Endothelial cell of umbilical vein (primary cell): ENCODE measurements at places on chromosomes 3 and 15. TPM values are rescaled to one million over a fixed set of nuclear protein-coding genes. Genes with fewer than 3 reads are reported as not detected.

GRCh38 chr3:158097593-158098308, 8.5 kb downstream of the SHOX2 start:
- no peak overlapping the region for H3K27ac ChIP-seq
- peaks cover 6% of the 10 kb centered on the region for H3K4me1 ChIP-seq
- DNase-seq = peak; percentile 52

- H3K27ac ChIP-seq = no peak overlapping the region
- H3K27me3 ChIP-seq = no peaks in the 10 kb centered on the region
- H3K36me3 ChIP-seq = no peaks in the 10 kb centered on the region
- peaks cover 14% of the 10 kb centered on the region for H3K4me1 ChIP-seq
- no peak overlapping the region for H3K4me3 ChIP-seq
Measured at GRCh38 chr15:73607405-73607804, 25.8 kb downstream of the NPTN start.

DNA sequence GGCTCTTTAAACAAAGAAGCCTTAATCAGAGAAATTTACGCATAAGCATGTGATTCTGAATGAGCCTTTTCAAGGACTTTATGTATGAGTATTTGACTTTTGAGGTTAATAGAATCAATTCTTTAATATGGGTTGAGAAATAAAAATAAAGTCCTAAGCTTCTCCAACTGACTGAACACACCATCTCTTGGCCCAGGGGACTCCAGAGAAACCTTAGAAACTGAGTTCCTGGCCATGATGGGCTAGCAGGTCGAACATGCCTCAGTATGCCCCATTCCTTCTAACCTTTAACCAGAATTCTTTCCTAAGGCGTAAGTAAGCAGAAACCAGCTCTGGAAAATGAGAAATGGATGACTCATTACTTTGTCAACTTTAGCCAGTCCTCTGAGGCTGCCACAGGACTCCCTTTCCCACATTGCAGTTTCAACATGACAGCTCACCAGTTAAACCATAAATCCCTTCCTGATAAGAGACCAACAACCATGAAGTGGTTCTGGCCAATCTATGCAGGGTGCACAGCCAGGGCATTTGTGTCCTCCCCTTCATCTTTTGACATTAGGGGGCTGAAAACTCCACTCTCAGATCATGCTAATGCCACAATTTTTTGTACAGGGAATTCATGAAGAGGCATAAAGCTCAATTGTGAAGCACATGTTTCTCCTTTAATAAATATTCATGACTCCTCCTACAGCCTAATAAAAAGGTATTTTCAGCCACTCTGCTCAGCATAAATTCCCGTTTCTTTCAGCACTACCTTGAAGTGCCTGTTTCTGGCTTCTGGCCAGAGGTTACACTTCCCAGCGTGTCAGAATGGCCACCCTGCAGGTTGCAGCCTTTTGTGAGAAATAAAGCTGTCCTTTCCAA, 33.3 kb downstream of the TM4SF18 start:
- H3K36me3 ChIP-seq = no peaks in the 10 kb centered on the region
- H3K4me1 ChIP-seq = peaks cover 11% of the 10 kb centered on the region
- DNase-seq = peak; percentile 90
- H3K27me3 ChIP-seq = no peaks in the 10 kb centered on the region
- H3K4me3 ChIP-seq = no peak overlapping the region

DNA sequence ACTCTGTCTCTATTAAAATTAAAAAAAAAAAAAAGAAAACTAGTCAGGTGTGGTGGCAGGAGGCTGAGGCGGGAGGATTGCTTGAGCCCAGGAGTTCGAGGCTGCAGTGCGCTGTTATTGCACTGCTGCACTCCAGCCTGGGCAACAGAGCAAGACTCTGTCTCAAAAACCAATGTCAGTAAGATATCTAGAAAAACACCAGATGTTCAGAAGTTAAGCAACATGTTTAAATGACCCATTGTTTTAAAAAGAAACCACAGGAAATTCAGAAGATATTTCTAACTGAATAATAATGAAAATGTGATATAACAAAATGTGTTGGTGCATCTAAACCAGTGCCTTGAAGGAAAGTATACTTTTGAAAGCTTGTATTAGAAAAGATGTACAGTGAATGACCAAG, 203.4 kb upstream of the CGNL1 start:
- peak; percentile 50 for DNase-seq
- no peak overlapping the region for H3K4me3 ChIP-seq
- no peaks in the 10 kb centered on the region for H3K27me3 ChIP-seq
- no peak overlapping the region for H3K27ac ChIP-seq

- no peaks in the 10 kb centered on the region for H3K27me3 ChIP-seq
- H3K4me3 ChIP-seq = no peak overlapping the region
- no peaks in the 10 kb centered on the region for H3K4me1 ChIP-seq
- no peak overlapping the region for H3K27ac ChIP-seq
- H3K36me3 ChIP-seq = no peaks in the 10 kb centered on the region
Measured at GRCh38 chr15:27426805-27427204, 455.8 kb downstream of the GABRG3 start.

DNA sequence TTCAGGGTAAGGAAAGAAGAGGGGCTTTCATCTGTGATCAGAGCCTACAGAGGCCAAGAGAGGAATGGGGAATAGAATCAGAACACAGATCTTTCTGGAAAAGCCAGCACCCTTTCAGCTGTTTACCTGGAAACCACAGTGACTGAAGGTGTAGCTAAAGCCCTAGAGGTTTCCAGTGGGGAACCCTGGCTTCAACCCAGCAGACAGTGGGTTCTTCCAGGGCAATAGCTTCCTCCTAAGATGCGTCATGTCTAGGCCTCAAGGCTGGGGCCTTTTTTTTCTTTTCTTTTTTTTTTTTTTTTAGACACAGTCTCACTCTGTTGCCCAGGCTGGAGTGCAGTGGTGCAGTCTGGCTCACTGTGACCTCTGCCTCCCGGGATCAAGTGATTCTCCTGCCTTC, 3.1 kb upstream of the CPNE9 start:
- H3K27me3 ChIP-seq = peaks cover 1% of the 10 kb centered on the region
- H3K4me3 ChIP-seq = no peak overlapping the region
- no peaks in the 10 kb centered on the region for H3K36me3 ChIP-seq
- no peak for DNase-seq
- peaks cover 7% of the 10 kb centered on the region for H3K4me1 ChIP-seq
- H3K27ac ChIP-seq = no peak overlapping the region

DNA sequence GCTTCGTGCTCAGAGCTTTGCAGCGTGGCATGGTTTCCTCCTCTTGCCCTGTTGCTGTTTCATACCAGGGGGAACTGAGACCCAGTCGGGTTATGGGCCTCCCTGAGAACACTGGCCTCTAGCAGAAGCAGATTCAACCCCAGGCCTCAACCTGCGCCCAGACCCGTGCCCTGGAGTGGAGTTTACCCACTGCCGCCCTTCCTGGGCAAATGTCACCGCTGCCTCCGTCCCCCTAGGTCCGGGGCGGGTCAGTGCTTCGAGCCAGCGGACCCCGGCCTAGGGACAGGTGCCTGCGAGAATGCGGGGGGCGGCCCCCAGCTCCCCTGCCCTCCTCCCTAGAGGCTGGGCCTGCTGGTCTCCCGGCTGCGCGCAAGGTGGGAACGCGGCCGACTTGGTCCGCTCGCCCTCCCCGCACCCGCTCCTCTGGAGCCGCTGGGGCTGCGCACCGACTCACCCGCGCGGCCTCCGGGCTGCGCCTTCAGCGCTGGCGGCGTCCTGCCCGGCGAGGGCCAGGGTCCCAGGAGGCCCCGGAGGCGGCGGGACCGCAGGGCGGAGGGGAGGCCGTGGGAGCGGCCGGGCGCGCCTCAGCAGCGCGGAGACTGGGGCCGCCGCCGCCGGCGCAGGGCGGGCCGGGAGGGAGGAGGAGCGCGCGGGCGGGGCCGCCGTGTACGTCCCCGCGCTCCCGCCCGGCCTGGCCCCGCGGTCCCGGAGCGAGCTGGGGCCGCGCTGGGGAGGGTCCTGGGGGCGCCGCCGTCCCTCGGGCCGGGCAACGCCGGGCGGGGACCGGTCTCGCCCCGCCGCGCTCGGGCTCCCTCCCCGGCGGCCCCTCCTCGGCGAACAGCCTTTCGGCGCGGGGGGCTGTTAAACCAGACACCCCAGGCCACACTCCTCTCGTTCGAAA, at the start of gene PIGZ:
TSS of gene PIGZ (minus strand) at position 601 of the 901 bp plus-strand sequence. CDS start 16,802 bp downstream, outside the sequence.
- peak within 1 kb of the TSS; percentile 81 for H3K4me3 ChIP-seq
- H3K27ac ChIP-seq = no peak within 1 kb of the TSS
- peak; percentile 25 for DNase-seq
- peaks cover 2% of the 10 kb centered on the region for H3K27me3 ChIP-seq
- H3K4me1 ChIP-seq = peaks cover 3% of the 10 kb centered on the region

GRCh38 chr3:136067211-136067610, 101.7 kb downstream of the PPP2R3A start:
- H3K4me1 ChIP-seq = peaks cover 2% of the 10 kb centered on the region
- H3K4me3 ChIP-seq = no peak overlapping the region
- H3K27ac ChIP-seq = no peak overlapping the region
- H3K36me3 ChIP-seq = no peaks in the 10 kb centered on the region
- peak; percentile 26 for DNase-seq
- no peaks in the 10 kb centered on the region for H3K27me3 ChIP-seq

GRCh38 chr15:63244976-63245645, 32.3 kb upstream of the APH1B start:
- H3K4me1 ChIP-seq = peaks cover 21% of the 10 kb centered on the region
- peak; percentile 65 for DNase-seq
- H3K27me3 ChIP-seq = no peaks in the 10 kb centered on the region
- H3K4me3 ChIP-seq = no peak overlapping the region
- H3K36me3 ChIP-seq = no peaks in the 10 kb centered on the region

GRCh38 chr3:109532257-109533216, 195.2 kb upstream of the DPPA4 start:
- H3K4me3 ChIP-seq = no peak overlapping the region
- H3K36me3 ChIP-seq = no peaks in the 10 kb centered on the region
- no peak for DNase-seq
- no peak overlapping the region for H3K27ac ChIP-seq
- H3K27me3 ChIP-seq = no peaks in the 10 kb centered on the region
- no peaks in the 10 kb centered on the region for H3K4me1 ChIP-seq

DNA sequence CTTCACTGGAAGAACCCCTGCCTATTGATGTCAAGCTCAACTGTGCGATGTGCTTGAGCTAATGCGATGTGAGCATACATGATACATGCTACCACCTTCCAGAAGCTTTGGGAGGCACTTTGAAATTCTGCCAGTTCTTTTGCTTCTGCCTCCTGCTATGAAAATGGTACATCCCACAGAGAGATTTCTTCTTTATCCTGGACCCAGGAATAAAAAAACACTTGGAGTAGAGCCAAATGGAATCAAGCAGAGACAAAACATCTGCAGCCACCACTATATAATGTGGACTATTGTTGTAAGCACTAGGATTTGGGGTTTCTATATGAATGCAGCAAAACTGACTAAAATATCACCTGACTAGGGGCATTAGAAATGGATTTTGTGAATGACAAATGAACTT, 119.9 kb upstream of the GAP43 start:
- no peak overlapping the region for H3K4me3 ChIP-seq
- no peak overlapping the region for H3K27ac ChIP-seq
- H3K36me3 ChIP-seq = no peaks in the 10 kb centered on the region
- peaks cover 3% of the 10 kb centered on the region for H3K27me3 ChIP-seq

DNA sequence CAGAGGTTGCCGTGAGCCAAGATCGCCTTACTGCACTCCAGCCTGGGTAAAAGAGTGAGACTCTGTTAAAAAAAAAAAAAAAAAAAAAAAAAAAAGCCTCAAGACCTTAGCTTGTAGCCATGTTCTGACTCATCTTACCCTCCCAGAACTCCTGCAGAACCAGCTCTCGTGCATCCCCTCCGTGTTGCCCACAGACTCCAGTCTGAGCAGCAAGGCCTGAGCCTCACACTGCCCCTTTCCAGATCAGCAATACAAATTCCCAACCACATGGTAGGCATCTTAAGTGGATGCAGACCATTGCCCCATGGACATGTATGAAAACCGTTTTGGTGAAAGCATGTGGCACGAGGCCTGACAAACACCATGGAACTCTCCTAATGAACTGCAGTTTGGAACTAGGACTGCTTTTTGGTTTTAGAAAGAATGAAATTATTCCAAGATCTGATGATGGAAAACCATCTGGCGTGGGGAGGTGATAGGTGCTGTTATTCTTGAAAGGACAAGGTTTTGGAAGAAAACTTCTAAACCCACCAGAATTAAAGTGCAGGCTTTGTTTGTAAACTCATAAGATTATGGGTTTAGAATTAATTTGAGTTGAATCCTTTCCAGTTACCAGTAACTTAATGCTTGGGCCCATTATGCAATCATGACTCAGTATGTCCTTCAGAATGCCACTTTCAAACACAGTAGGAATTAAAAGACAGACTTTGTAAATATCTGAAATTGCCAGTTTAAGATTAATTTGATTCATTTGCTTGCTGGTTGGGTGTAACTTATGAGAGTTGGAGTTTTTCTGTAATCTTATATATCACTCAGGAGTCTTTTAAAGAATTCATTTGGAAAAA, 163.7 kb upstream of the LRTM1 start:
- no peaks in the 10 kb centered on the region for H3K27me3 ChIP-seq
- H3K4me3 ChIP-seq = no peak overlapping the region
- no peaks in the 10 kb centered on the region for H3K4me1 ChIP-seq

DNA sequence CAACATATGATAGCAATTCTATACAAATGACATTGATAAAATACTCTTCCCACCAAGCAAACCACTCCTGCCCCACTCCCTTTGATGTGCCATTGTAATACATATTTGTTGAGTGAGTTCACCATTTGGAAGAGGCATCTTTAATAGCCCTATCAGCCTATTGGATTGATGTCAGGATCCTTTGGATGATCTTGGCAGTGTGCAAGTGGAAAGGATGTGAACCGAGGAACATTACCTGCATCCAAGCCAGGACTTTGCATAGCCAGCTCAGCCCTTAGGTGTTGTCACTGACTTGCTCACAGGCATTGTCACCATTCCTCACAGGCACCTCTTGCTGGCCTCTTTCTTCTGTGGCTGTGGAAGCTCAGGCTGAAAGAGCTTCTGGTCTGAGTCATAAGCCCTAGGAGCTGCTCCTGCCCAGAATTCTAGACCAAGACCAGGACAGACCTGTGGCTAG, 16.5 kb upstream of the TIMP4 start:
- peaks cover 26% of the 10 kb centered on the region for H3K4me1 ChIP-seq
- H3K27me3 ChIP-seq = no peaks in the 10 kb centered on the region
- no peak for DNase-seq

DNA sequence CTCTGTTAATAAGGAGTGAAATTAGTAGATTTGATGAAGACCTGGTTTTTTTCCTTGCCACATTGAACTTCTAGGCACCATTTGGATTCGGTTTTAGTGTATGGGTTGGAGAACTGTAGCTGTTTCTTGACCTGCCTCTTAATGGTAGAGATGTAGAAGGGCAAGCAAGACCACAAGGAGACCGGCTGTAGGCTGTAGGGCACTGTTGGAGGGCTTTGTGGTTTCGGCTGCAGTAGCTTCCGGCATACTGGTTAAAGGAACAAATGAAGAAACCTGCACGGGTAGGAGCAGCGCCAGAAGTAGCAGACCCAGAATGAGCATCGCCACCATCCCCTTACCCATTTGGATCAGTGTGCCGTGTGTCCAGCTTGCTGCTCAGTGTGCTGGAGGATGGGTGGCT, 7.9 kb downstream of the PCLAF start:
- H3K4me1 ChIP-seq = no peaks in the 10 kb centered on the region
- no peak overlapping the region for H3K4me3 ChIP-seq
- DNase-seq = no peak
- H3K36me3 ChIP-seq = peaks cover 4% of the 10 kb centered on the region
- H3K27ac ChIP-seq = no peak overlapping the region

The LRRN1 gene
- total RNA-seq = not detected in 2 replicates

The SERINC4 gene
- total RNA-seq = 0.12 TPM in 1 of 2 replicates, not detected in the other

The FBN1 gene
- total RNA-seq = 88.1 and 111 TPM in 2 replicates

The CADM2 gene
- total RNA-seq = not detected in 2 replicates

The CCDC39 gene
- total RNA-seq = not detected in 2 replicates
